ENCODE measurements at places on chromosomes 2 and 18.
A peak's percentile ranks its signal among the peaks of the same experiment; 100 is the strongest.

GRCh38 chr2:65620524-65620923 is 188.1 kb upstream of the SPRED2 start:
- no peak for DNase-seq

DNA sequence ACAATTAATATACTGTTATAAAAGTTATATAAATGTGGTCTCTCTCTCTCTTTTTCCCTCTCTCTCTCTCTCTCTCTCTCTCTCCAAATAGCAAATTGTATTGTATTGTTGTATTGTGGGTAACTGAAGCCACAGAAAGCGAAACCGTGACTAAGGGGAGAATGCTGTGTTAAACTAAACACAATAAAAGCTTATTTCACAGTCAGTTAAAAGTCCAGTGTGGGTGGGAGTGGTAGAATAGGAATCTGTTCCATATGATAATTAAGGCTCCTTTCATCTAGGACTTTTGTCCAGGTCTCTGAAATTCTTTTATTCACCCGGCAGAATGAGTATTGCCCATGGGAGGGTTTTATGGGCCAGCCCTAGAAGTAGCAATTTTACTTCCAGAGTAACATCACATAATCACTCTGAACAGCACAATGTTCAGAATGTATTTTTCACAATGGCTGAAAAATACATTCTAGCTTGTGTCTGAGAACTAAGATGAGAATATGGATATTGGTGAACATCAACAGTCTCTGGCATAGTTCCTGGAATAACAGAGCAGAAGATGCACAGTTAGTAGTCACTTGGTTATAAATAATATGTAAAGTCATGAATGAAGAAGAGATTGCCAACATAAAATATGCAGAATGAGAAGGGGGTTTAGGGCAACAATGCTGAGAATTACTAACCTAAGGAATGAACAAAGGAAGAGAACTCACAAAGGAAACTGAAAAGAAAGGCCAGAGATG is 399.1 kb downstream of the PLCL1 start:
- no peak for DNase-seq

DNA sequence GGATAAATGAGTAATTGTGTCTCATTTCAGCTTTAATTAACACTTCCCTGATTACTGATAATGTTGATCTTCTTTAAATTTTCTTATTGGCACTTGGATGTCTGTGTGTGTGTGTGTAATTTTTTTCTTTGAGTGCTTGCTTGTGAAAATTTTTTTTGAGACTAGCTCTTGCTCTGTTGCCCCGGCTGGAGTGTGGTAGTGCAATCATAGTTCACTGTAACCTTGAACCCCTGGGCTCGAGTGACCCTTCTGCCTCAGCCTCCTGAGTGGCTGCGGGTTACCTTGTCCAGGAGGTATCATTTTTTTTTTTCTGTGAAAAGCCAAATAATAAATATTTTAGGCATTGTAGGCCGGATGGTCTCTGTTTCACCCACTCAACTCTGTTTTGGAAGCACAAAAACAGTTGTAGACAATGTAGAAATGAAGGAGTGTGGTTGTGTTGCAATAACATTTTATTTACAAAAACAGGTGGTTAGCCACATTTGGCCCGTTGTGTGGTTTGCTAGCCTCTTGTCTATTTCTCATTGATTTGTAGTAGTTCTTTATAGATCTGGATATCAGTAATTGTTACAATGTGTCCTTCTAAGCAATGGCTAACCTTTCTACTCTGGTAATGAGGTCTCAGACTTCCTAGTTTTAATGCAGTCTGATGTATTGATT is 7.9 kb downstream of the IL1RL2 start:
- DNase-seq: no peak

DNA sequence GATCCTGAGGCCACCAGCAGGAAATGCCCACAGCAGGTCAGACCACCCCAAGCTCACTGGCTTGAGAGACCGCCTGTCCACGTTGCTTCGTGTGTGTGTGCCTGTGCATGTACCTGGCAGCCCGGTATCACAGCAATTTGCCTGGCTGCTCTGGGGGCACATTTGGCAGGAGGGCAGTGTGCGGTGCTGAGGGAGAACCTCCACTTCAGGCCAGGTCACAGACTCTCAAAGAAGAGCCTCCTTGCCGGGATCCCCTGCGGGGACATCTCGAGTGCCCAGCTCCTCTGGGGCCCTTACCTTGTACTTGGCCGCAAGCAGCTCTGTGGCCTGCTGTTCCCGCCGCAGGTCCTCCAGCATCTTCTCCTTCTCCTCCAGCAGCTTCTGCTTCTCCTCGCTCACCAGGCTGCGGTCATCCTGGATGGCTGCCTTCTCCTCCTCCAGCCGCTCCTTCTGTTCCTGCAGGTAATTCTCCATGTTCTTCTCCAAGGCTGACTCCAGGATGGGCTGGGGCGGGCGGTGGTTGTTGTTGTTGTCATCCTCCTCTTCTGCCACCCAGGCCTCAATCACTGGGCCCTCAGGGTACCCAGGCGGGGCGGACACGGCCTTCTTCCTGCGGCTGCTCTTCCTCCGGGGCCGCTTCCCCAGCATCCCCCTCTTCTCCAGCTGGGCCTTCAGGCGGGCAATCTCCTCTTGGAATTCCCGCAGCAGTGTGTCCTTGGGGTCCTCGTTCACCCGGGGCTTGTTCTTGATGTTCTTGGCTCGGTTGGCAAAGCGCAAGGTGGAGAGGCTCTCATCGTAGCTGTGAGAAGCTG is 2.0 kb downstream of the KIF3C start:
- DNase-seq: no peak

DNA sequence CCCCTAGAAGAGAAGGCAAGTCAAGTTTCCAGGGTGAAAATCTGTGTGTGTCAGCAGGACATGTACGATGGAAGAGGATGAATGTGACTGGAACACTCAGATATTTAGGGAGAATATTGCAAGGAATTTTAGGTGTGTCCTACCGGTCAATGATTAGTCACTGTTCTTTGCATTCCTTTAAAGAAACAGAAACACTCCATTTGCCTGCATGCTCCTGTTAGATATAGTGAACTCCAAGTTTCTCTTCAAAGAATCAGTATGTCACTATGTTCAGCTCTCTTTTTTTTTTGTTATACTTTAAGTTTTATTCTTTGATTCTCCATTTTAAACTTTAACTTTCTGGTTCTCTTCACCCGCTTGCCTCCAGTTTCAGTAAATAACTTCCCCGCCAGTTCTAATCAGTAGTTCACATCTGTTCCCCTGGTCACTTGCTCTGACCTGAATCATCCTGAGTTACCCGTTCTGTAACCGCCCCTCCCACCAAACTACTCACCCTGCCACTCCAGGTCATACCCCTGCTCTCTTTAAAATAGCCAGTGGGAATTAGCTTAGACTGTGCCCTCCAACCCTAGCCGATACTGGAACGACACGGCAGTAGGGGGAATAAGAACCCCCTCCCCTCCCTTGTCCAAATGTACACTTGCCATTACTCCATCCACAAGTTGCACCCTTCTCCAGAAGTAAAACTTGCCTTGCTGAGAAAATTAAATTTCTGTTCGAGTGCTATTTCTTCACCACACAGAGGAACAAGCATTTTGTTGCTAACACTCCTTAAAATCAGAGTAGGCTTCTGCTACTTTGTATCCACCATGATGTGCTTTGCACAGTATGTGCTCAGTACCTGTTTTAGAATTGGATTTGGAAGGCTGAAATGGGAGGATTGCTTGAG is 268.4 kb downstream of the METTL4 start:
- no peak for DNase-seq

GRCh38 chr2:23092831-23093230 is 292.1 kb upstream of the KLHL29 start:
- no peak for DNase-seq

DNA sequence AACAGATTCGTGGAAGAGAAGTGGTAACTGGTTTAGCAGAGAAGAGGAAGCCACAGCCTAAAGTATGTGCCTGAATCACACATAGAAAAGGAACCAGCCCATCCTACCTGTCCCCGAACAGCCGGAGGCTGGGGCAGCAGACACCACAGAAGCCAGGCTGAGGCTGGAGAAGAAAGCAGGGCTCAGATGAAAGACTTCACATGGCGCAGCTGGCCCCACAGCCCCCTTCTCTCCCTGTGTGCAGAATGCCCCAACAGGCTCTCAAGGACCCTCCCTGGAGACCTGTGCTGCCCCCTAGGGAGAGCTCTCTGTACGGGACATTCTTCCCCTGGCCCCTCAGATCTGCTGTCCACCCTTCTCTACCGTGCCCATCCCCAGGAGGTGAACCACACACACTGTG is 83.5 kb upstream of the RAB12 start:
- no peak for DNase-seq

GRCh38 chr2:5657231-5657630 is 35.0 kb upstream of the SOX11 start:
- DNase-seq: no peak

GRCh38 chr2:109144271-109144670 is 15.3 kb downstream of the SH3RF3 start:
- DNase-seq: no peak

DNA sequence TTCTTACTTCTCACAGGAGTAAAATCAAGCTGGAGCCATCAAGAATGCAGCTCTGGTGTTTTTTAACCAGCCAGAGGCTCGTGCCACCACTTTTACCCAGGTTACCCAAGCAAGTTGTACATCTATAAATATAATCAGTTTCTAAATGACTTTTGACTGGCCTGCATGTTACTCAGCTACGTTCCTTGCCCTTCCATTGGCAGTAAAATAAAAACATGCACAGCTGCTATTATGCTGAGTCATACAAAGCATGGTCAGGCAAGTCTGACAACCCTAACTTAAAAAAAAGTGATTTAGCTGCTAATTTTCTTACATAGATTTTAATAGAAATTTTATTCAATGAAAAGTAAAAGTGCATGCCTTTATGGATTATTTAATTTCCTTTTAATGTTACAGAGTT is 111.7 kb upstream of the CSRNP3 start:
- peak; percentile 29 for DNase-seq

GRCh38 chr18:35826477-35826876 is 146.0 kb upstream of the RMP24 start:
- DNase-seq: no peak

GRCh38 chr18:76474824-76475223 is 20.2 kb downstream of the ZNF516 start:
- DNase-seq: no peak

DNA sequence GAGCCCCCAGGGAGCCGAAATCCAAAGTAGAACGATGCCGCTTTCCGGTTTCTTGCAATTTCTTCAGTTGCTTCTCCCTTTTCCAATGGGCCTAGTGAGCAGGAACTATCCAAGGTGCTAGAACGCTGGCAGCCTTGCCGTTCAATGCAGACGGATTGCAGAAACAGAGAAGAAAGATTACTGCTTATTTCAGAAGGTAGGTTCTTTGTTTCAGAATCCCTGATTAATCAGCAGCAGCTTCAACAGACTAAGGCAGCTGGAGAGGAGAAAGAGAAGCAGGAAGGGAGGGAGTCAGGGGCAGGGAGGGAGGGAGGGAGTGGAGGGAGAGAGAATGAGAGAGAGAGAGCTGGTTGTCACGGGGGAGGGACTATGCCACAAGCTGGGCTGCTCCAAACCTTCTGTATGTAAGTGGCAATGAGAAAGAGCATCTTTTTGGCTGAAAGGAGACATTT is 576 bp downstream of the NYAP2 start:
- peak; percentile 16 for DNase-seq

GRCh38 chr2:233476063-233476410 is 90.5 kb downstream of the USP40 start:
- DNase-seq: no peak

- DNase-seq: no peak
These were observed 108.8 kb upstream of the TRIB2 start for GRCh38 chr2:12607971-12608370.

- DNase-seq: no peak
These were observed 26.1 kb downstream of the GAD1 start for GRCh38 chr2:170842785-170843184.

GRCh38 chr18:44309185-44309584 is 371.5 kb upstream of the SETBP1 start:
- DNase-seq: no peak

DNA sequence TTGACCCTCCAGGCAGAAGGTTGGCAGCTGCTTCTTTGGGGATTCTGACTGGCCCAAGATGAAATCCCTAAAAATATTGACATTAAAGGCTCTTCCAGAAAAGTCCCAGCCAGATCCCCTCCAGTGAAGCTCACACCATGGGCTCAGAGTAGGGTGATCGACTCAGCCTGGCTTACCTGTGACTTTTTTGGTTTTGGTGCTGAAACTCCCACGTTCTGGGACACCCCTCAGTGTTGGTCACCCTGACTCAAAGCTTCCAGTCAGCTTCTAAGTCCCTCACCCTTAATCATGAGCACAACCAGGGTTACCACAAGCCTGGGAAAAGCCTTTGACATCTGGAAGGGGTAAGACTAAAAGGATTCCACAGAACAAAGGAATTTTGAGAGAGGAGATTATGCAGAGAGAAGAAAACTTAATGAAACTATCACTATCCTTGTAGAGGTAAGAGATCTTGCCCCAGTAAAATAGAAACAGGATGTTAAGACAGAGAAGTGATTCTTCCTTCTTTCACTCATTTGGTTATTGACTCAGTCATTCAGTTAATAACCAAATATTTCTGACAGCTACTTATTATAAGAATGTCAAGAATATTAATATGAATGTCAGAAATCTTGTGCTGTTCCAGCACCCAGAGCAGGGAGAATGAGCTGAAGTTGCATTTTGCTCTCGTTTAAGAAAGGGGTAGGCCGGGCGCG is 66.8 kb upstream of the SEC11C start:
- DNase-seq: no peak

GRCh38 chr18:33146014-33146413 is 294.5 kb downstream of the CCDC178 start:
- DNase-seq: no peak

DNA sequence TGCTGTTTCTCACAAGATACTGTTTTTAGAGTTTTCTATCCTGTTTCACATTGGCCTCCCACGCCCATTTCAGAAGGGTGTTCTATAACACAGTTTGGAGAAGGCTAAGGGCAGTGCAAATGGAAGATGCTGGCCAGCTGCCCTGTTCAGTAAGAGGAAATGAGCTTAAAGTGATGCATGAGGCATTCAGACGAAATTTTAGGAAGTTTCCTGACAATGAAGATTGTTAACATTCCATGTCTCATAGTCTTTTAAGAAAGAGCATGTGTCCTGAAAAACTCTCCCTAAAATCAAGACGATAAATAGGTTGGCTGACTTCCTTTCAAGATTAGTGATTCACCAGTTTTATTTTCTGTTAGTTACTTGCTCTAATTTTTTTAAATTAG is 484.2 kb upstream of the NRP2 start:
- peak; percentile 49 for DNase-seq

DNA sequence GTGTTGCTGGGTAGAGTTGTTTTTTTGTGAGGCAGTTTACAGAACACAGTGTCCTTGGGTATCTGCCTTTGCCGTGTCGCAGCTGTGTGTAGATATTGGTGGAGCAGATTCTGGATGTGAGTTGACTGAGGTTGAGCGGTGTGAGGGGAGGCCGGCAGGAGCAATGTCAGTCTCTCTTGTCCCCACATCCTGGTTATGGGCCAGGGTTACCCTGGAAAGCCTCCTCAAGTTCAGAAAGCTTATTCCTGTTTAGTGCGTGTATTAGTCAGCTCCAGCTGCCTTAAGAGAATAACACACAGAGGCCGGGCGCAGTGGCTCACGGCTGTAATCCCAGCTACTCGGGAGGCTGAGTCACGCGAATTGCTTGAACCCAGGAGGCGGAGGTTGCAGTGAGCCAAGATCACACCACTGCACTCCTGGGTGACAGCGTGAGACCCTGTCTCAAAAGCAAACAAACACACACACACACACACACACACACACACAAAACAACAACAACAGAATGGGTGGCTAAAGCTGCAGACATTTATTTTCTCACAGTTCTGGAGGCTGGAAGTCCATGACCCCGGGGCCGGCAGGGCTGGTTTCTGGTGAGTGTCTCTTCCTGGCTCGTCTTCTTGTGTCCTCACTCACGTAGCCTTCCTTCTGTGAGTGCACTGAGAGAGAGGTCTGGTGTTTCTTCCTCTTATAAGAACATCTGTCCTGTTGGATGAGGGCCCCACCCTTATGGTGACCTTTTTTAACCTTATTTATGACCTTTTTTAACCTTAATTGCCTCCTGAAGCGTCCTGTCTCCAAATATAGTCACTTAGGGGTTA is 5.1 kb downstream of the NCK2 start:
- DNase-seq: no peak
